MV-4-11 (cell line): ENCODE measurements at places on chromosomes 7 and 10.
A peak's percentile ranks its signal among the peaks of the same experiment; 100 is the strongest.

DNA sequence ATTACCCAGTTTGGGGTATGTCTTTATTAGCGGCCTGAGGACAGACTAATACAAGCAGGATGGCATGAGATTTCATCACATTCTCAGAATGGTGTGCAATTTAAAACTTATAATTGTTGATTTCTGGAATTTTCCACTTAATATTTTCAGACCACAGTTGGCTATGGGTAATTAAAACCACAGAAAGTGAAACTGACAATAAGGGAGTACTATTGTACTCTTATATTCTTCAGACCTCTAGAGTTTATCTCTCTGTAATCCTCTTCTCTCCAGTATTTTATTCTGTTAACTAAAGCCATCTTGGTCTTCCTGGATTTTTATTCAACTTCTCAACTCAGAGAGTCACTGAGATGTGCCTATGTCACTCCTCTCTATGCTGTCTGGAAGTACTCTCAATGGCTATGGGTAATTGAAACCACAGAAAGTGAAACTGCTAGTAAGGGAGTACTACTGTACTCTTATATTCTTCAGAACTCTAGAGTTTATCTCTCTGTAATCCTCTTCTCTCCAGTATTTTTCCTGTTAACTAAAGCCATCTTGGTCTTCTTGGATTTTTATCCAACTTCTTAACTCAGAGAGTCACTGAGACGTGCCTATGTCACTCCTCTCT is 118.3 kb downstream of the PPP1R17 start:
- DNase-seq = peak; percentile 39

GRCh38 chr7:39880556-39880955 is 69.5 kb upstream of the CDK13 start:
- peak; percentile 7 for DNase-seq

DNA sequence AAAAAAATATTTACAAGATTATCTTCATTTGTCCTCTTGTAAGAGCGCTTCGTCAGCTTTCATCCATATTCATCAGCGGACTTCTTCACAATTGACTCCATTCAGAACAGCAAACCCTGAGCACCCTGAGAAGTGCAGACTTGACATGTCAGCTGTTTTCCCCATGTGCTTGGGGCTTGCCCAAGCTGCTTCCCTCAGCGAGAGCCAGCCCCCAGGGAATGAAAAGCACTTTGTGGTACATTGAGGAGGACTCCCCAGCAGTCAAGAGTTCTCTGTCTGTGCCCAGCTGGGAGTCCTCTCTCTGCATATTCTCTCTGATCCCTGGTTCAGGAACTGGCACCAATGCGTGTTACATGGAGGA is 22.7 kb downstream of the HKDC1 start:
- DNase-seq = no peak

DNA sequence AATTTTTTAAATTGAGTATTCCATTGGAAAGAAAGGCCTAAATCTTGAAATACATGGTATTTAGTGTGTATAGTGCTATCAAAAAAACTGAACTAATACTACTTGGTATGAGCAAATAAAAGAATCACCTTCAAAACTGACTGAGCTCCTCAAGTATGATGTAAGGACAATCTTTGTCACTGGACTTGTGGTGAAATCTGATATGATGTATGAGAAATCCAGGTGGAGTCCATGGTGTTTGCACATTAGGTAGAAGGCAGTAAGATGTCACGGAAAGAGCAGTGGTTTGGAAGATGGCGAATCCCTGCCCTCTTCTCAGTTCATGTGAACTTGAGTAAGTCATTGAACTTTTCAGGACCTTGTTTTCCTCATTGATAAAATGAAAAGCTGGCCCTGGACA is 62.1 kb upstream of the COL1A2 start:
- no peak for DNase-seq

GRCh38 chr10:83492004-83492403 is 647.3 kb upstream of the GHITM start:
- no peak for DNase-seq

GRCh38 chr10:110215286-110216170 is 8.1 kb downstream of the MXI1 start:
- peak; percentile 56 for DNase-seq

- peak; percentile 15 for DNase-seq
Measured at GRCh38 chr7:4065190-4065589, 616.9 kb upstream of the FOXK1 start.

DNA sequence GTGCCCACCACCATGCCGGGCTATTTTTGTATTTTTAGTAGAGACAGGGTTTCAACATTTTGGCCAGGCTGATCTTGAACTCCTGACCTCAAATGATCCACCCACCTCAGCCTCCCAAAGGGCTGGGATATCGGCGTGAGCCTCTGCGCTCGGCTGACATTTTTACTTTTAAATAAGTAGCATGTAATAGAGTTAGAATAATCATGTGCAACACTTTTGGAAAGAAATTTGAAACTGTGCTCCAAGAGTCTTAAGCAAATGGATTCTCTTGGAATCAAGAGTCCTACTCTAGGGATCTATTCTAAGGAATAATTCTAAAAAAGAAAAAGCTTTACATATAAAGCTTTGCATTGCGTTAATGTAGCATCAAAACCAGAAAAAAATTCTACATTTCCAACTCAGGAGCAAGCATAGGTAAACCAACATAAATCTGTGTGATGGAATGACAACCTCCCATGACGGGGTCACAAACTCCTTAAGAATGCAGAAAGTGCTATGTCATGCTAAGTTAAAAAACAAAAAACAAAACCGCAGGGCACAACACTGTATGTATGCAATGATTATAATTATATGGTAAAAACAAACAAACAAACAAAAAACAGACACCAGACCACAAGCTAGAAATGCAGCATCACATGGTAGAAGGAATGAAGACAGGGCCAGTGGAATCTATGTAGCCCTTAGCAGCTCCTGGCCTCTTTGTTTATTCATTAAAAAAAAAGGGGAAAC is 98.7 kb downstream of the RNF216 start:
- no peak for DNase-seq

- DNase-seq = no peak
Measured at GRCh38 chr10:13759168-13759567, 172.4 kb downstream of the PRPF18 start.

- DNase-seq = no peak
Measured at GRCh38 chr7:78970440-78970916, 483.0 kb downstream of the MAGI2 start.

GRCh38 chr7:38506756-38507155 is 124.4 kb downstream of the AMPH start:
- no peak for DNase-seq

- DNase-seq = no peak
Measured at GRCh38 chr7:33425929-33426678, 296.7 kb downstream of the BBS9 start.
